ENCODE measurements at places on chromosomes 7 and 10.
A peak's percentile ranks its signal among the peaks of the same experiment; 100 is the strongest.

- no peak for DNase-seq
Measured at GRCh38 chr10:2881720-2882620, 185.4 kb upstream of the PFKP start.

GRCh38 chr10:129759214-129760002, 204.7 kb downstream of the EBF3 start:
- no peak for DNase-seq

GRCh38 chr10:1989090-1989489, 251.8 kb upstream of the ADARB2 start:
- no peak for DNase-seq

DNA sequence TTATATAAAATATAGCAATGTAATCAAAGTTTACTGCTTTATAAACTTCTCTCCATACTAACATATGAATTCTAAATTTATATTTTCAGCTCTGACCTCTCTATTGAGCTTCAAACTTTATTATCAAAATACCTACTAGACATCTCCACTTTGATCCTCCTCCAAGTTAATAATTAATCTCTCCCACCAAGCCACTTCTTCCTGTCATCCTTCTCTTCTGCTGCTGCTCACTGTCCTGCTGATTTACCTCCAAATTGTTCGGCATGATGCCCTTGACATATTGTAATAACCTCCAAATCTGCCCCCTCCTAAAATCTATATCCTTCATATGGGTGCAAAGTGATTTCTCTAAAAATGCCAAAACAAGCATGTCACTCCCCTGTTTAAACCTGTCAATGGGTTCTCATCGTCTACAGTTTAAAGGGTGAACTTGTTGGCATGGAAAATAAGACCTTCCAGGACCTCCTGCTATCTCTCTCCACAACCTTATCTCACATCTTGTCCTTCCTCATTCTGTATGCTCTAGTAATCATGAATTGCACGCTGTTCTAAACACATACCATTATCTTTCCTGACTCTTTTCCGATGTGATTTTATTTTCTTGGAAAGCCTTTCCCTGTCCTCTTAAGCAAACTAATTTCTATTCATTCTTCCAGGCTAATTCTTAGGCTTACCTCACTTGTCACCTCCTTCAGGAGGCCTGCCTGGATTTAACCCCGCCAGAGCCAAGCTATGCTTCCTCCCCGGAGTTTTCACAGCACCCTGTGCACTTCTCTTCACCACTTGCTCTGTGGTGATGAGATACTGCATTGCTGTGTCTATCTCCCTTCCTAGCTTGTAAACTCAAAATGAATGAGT, 52.1 kb upstream of the STK17A start:
- DNase-seq, result no peak

- no peak for DNase-seq
Measured at GRCh38 chr7:80830010-80830409, 88.8 kb downstream of the SEMA3C start.

GRCh38 chr10:132934953-132935352, 7.4 kb downstream of the CFAP46 start:
- DNase-seq, result no peak

- peak; percentile 45 for DNase-seq
Measured at GRCh38 chr10:133336577-133337369, at the start of gene CALY. TSS of gene CALY (minus strand) at chr10:133336896. CDS start at chr10:133328989, 7,907 bp downstream.

- DNase-seq, result no peak
Measured at GRCh38 chr10:77611221-77611620, 26.4 kb downstream of the KCNMA1 start.

DNA sequence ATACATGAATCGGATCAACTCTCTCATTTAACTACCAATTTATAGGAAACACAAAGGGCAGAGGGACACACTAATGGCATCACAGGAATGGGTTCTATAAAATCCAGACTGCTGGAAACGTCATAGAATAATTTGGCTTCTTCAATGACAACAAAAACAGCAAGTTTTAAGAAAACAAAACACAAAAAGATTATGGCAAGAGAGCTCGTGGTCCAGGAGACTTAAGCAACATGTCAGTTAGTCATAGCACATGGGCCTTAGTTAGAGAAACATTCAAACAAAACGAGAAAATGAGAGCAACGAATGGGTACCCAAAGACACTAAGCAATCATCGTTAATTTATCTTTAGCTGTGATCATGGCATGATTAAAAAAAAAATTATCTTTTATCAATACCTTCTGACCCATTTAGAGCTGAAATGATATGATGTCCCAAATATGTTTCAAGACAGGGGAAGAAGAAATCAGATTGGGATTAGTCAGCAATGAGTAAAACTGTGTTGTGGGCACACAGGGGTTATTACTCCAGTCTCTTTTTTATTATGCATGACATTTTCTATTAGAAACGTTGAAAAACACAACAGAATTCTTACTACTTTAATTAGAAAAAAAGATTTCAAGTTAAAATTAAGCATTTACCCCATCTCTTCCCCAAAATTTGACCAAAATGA, 28.3 kb downstream of the NCAPG2 start:
- DNase-seq, result no peak

GRCh38 chr10:116875897-116876296, 26.6 kb downstream of the ENO4 start:
- no peak for DNase-seq

DNA sequence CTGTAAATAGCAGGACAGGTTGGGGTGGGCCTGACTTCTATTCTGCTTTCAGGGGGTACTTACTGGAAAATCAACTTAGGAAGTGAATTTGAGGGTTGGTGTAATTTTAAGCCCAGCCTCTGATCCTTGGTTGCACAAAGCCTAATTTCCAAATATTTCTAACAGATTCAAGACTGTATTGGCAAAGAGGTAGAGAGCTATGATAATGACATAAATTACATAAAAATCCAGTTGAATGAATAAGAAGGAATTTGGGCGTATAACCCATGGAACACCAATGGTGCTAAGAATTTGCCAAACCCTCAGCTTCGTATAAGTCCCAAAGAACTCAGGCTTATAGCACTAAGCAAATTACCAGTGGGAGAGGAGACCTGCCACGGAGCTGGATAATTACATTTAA, 11.9 kb downstream of the CPA4 start:
- DNase-seq, result no peak

- no peak for DNase-seq
Measured at GRCh38 chr7:149154056-149154455, 6.8 kb downstream of the ZNF398 start.

GRCh38 chr10:95831076-95831475, 75.1 kb downstream of the ENTPD1 start:
- no peak for DNase-seq

GRCh38 chr7:904847-905246, 28.5 kb downstream of the GET4 start:
- DNase-seq, result no peak

GRCh38 chr7:100044718-100045117, 4.9 kb upstream of the ZSCAN21 start:
- DNase-seq, result no peak

GRCh38 chr7:13725591-13725990, 263.9 kb downstream of the ETV1 start:
- DNase-seq, result no peak

- DNase-seq, result no peak
Measured at GRCh38 chr10:8163824-8164223, 109.3 kb downstream of the GATA3 start.

- DNase-seq, result no peak
Measured at GRCh38 chr7:150384406-150385301, 5.5 kb downstream of the ZNF775 start.

GRCh38 chr7:133754708-133755107, 372.4 kb upstream of the LRGUK start:
- DNase-seq, result no peak

- no peak for DNase-seq
Measured at GRCh38 chr7:51035716-51036115, 253.0 kb upstream of the GRB10 start.

GRCh38 chr10:14748441-14748840, 26.3 kb downstream of the FAM107B start:
- no peak for DNase-seq

DNA sequence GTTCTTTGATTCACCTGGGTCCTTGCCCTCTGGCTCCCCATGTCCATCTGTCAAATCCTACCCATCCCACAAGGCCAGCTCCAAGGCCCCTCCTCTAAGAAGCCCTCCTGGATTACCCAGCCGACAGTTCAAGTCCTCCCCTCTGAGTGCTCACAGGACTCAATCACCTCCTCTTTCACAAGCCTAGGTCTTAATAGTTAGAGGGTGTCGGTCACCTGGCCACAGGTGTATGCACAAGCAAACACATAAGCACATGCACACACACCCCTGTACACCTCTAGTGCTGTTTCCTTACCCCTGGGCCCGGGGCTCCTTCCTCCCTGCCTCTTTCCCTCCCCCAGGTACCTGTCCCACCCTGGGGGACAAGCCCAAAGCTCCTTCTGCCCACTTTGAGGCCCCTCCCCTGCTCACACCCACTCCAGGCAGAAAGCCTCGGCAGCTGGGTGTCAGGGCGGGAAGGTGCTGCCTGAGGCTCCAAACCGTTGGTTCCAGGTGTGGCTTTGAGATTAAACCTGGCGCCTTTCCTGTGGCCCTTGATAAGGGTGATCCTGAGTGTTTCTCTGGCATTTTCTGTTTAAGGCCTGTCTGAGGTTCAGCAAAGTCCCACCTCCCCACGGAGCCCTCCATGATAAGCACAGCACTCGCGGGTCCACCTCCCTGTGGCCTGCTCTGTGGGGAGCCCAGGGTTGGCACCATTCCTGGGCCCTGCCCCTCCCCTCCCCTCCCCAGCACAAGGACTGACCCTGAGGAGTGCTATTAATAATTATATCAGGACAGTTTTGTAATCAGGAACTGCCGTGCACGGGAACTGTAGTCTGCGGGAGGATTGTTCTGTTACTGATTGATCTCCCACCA, 14.6 kb upstream of the AQP1 start:
- no peak for DNase-seq

DNA sequence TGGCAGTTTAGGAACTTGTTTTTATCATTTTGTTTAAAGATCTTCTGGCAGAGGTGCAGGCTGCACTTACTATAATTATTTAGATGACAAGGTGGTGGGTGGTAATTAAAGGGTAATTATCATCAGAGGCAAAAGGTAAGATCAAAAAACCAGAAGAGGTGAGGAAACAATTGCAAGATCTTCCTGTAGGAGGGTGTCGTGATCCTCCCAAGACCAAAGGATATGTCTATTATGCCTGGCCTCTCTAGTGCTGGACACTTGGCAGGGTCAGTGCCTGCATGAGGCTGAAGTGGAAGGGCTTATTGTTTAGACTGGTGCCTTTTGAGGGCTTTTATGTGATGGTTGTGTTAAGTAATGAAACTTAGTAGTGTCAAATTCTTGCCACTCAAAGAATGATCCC, 1.8 kb upstream of the WAPL start:
- DNase-seq, result no peak

GRCh38 chr10:31194986-31195385, 124.0 kb upstream of the ZEB1 start:
- no peak for DNase-seq

- DNase-seq, result no peak
Measured at GRCh38 chr7:86477343-86477935, 166.3 kb upstream of the GRM3 start.

- DNase-seq, result no peak
Measured at GRCh38 chr7:37916017-37916672, 472 bp downstream of the SFRP4 start.

DNA sequence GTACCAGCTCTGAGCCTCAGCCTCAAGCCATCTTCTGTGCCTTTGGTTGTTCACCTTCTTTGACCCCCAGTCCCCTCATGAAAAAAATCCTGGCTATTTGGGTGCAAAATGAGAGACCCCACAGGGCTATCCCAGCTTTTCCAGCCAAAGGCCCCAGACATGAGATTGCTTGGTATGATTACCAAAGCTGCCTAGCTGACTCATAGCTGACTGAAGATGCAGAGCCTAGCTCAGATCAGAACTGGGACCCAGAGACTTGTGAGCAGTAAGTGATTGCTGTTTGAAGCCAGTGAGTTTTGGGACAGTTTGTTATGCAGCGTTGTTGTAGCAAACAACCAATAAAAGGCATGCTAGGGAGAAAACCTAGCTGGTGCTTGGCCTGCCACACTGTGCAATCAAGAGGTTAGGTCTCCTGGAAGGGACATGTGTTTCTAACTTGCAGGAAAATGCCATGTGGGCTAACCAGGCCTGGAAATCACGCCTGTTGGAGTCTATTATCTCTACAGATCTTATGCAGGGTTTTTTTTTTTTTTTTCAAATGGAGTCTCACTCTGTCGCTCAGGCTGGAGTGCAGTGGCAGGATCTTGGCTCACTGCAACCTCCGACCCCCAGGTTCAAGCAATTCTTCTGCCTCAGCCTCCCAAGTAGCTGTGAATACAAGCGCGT, 48.0 kb upstream of the DAGLB start:
- DNase-seq, result no peak

DNA sequence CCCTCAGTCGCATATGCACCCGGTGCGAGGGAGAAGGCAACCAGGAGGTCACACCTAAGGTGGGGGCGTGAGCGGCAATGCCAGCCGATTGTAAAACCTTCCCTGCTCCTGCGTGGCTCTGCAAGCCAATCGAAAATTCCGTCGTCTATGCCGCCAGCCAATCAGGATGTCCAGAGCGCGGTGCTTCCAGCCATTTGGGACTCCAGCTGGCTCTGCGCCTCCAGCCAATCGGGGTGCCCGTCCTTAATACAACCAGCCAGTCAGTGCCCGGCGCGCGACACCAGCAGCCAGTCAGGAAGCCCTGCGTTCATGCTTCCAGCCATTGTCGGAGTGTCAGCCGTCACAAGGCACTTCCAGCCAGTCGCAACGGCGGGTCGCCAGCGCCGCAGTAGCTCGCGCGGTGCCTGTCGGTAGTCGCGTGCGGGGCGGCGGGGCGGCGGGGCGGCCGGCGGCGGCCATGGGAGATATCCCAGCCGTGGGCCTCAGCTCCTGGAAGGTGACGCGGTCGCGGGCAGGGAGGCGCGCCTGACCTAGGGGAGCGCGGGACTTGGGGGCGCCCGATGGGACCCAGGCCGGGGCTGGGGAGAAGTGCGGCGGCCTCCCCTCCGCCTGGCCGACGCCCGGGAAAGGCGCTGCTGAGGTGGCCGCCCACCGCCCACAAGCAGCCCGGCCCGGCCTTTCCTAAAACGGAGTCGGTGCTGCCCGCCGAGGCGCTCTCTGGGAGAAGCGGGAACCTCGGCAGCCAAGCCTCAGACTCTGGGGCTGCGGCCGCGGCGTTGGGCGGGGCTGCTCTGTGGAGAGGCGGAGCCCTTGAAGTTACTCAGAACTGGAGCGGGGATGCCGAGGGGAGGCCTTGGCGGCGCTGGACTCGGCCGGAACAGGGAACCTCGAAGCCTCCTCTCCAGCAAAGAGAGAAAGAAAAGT, at the start of gene AKR1E2:
Gene AKR1E2, plus strand, starts transcription at position 340 of the 924 bp plus-strand sequence. Its CDS starts 118 bp downstream, at position 458.
- peak; percentile 87 for DNase-seq

DNA sequence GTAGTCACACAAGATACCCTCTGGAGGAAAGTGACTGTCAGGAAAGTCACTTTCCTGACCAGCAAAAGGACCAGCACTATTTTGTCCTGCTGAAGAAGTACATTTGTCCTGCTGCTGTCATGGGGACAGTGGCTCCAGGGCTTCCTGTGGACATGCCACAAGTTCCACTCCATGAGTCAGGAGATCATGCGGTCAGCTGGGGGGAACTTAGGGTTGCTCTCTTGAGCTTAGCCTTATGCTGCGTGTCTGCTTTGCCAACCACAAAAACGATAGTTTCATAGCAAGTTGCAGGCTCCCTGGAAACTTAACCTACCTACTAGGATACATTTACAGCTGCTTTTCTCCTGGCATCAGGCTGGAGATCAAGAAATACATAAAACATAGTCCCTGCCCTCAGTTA, 19.8 kb upstream of the ALOX5 start:
- no peak for DNase-seq

Data from stimulated activated CD4-positive, alpha-beta T cell treated with anti-CD3 and anti-CD28 coated beads, Interleukin-15, amount 100 ng/mL, for 48 hours (primary cell).